ENCODE measurements at places on chromosomes 3 and 15. TPM values are rescaled to one million over a fixed set of nuclear protein-coding genes. Genes with fewer than 3 reads are reported as not detected.

DNA sequence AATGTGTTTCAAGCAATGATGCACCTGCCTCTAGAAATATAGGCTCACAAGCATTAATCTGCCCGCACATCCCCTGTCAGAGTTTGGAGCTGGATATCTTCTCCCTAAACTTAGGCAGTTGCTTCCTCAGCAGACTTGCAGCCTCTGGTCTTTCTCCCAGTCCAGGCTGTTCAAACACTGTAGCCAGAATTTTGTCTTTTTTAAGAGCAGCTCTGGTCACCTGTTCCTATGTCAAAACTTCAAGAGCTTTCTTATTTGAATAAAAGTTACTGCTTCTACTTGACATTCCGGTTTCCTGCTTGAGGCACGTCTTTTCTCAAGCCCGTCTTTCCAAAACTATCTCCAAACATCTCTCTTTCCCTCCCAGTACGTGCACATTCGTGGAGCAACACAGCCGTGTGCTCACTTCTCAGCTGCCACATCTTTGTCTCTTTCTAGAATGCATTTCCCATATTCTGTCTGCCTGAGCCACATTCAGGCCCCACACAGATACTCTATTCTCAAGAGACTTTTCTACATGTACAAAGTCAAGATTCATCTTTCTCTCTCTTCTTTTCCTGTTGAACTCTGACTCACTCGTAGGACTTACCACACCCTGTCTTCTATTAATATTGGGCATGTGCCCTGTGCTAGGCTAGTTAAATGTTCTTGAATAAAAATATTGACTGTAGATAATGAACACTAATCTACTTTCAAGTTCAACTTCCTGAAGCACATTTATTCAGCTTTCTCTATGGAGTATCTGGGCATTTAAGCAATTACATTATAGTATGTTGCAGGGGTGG, 307.7 kb upstream of the SOX2 start:
- no peak for DNase-seq

- no peak for DNase-seq
Observed at GRCh38 chr3:23246651-23247050, 43.5 kb downstream of the UBE2E2 start.

- no peak for DNase-seq
Observed at GRCh38 chr3:174859756-174860155, 622 bp downstream of the NAALADL2 start.

DNA sequence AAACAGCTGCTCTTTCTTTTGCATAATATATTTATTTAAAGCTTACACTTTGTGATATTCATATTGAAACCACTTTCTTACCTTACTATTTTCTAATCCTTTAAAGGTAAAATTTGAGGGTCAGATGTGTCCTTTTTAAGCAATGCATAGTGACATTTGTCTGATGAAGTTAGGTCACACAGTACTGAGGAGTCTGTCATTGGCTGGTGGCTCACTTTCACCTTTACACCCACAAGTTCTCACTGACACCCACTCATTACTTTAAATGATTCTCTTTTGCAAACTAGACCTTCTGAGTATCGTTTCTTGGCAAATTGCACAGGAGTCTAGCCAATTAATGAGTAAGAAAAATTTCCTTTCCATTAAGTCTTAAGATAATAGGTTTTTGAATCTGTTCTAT, 758.3 kb upstream of the ARPP21 start:
- DNase-seq = no peak

DNA sequence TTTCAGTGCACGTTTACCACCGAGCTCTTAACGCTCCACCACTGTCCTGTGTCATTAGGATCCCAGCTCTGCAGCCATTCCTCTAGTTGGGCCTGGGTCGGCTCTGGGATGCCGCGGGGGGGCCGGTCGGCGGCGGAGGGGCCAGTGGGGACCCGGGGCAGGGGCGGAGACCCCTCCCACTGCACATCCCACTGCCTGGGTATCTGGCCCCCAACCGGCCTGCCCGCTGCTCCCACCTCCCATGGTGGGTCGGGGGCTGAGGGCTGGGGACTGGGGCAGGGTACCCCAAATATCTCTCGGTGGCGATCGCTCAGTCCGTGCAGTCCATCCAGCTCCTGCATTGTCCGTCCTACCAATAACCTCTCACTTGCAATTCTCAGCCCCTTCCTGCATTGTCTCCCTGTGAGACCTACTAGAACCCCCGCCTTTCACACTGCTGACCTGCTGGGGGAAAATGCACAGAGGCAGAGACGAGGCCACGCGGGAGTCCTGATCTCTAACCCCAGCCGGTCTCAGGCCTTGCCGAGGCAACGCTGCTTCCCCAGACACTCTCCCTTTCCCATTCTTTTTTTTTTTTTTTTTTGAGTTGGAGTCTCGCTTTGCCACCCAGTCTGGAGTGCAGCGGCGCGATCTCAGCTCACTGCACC, 24.0 kb upstream of the MUC20 start:
- DNase-seq = no peak

DNA sequence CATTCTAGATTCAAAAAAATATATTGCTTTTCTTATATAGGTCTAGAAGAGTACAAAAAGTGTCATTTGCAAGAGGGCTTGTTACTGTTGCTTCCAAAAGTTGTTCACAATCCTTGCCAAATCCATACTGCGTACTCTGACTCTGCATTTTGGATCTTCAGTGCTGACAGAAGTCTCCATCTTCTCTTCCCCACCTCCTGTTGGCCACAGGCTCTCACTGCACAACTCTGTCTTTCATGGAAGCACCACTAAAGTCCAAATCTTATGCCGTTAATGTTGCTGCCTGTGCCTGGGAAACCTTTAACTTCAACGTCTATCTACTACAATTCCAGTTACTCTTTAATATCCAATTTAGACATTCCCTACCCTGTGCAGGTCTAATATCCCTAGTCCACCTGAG, 419.9 kb downstream of the NR2F2 start:
- DNase-seq = no peak

GRCh38 chr3:38148311-38148882, 9.9 kb downstream of the MYD88 start:
- DNase-seq = no peak

GRCh38 chr3:188946351-188947240, 225.2 kb upstream of the TPRG1 start:
- no peak for DNase-seq

DNA sequence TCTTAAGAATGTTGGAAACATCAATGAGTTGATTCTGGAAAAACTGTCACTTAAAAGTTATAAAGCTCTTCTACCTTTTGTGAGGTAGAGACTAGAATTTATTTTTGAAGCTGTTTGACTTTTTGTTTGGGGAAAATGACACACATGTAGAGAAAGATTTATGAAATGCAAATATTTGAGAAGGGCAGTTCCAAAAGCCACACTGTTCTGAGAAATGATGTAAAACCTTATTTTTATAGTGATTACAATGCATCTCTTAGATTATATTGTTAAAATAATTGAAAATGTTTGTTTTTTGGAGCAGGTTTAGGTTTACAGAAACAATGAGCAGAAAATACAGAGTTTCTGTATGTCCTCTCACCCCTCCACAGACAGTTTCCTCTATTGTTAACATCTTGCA, 116.1 kb upstream of the CMC1 start:
- no peak for DNase-seq

DNA sequence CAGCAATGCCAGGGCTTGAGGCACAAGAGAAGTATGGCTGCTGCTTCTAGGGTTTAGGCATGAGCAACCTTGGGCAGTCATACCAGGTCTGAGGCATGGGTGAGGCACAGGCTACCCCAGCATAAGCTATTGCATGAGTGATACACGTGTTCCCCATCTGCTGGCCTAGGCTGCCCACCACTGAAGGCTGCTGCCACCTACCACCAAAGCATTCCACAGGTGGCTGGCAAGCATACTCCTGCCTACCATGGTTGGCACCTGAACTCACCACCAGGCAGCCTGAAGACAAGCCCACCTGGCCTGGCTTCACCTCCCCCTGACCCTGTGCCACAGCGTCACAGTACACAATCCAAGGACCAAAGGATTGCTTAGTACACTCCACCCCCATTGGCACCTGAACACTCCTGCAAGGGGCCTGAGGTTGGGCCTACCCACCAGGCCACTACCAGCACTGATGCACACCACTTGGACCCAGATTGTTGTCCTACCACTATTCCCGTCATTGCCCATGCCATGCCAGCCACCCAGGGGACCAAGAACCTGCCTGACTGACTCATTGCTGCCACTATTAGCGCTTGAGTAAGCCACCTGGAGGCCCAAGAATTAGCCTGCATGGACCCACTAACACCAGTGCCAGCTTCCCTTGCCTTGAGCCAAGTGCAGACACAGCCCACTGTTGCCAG, 115.7 kb downstream of the STT3B start:
- no peak for DNase-seq

GRCh38 chr15:53559364-53560277, 199.8 kb downstream of the WDR72 start:
- DNase-seq = no peak

GRCh38 chr3:156413293-156413892, 141.5 kb downstream of the SSR3 start:
- no peak for DNase-seq

- DNase-seq = no peak
Observed at GRCh38 chr15:65423976-65424679, 1.4 kb upstream of the IGDCC4 start.

DNA sequence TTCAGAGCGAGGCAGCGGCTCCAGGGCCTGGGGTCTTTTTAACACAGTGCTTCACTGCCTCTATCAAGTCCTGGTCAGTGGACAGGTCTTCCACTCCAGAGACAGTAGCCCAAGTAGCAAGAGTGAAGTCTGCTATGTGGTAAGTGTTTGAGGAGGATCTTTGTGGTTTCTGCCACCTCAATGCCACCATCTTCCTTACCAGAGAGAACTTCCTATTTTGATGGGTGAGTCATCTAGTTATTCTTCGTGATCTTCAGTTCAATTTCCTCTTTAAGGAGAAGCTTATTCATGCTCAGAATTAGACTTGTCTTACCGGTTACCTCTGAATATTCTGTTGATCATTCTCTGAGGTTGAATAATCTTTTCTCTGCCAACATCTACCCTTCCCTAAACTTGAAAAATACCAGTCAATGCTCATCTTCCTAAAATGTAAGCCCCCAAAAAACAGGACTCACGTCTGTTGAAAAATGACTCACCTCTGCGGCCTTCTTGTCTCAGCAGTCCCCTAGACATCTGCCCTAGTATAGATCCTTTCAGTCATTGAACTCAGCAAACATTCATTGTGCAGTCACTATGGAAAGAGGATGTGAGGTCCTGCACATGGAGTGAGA, 32.2 kb upstream of the BCL6 start:
- DNase-seq = no peak

GRCh38 chr3:120820748-120821147, 78.2 kb downstream of the GTF2E1 start:
- DNase-seq = no peak

The TGM5 gene
- total RNA-seq = 0.94 TPM

The KNSTRN gene
- 16.0 TPM for total RNA-seq

The ACKR4 gene
- 2.8 TPM for total RNA-seq

The DYNC1LI1 gene
- total RNA-seq = 26.1 TPM

The SLC35G2 gene
- total RNA-seq = 10.2 TPM

The GOLGA8R gene
- total RNA-seq = 3.2 TPM

The SPINK8 gene
- total RNA-seq = not detected

The SLC9C1 gene
- total RNA-seq = 0.72 TPM

The RFTN1 gene
- 42.4 TPM for total RNA-seq

The PSMD6 gene
- 86.2 TPM for total RNA-seq

The POU1F1 gene
- total RNA-seq = not detected
